Putamen (tissue), 1 donor: ENCODE measurements at places on chromosomes 4 and X.

DNA sequence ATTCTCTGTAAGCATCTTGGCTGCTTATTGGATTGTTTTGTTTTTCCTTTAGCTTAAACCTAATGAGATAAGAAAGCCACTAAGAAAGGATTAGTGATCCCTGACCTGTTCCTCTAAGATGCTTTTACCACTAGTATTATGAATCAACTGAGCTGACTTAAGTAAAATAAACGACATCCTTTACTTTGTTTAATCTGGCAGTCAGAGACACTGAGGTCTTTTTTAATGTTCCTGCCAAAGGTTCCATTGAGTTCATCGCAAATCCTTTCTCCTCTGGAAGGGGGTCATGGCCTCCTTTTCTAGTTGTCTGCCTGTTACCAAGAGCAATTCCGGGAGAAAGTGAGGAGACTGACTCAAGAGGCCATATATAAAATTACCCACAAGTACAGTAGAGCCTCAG is 1038.3 kb upstream of the SLIT2 start:
- no peak for DNase-seq

DNA sequence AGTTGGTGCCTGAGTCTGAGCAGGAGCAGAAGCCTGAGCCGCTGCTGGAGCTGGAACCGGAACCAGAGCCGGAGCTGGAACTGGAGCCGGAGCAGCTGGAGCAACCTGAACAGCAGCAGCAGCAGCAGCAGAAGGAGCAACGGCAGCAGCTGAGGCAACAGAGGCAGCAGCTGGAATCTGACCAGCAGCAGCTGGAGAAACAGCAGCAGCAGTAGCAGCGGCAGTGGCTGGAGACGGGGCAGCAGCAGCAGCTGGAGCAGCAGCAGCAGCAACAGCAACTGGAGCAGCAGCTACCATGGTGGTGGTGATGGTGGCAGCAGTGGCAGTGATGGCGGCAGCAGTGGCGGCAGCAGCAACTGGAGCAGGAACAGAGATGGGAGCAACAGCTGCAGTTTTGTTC is 61.5 kb downstream of the AMOT start:
- DNase-seq, result no peak

GRCh38 chr4:164212134-164212533 is 541.8 kb upstream of the SMIM31 start:
- no peak for DNase-seq

GRCh38 chrX:153903991-153904957 is at the start of gene AVPR2:
Gene AVPR2 (plus strand): TSS chrX:153904673. CDS start chrX:153905146, 473 bp downstream.
- DNase-seq, result no peak

DNA sequence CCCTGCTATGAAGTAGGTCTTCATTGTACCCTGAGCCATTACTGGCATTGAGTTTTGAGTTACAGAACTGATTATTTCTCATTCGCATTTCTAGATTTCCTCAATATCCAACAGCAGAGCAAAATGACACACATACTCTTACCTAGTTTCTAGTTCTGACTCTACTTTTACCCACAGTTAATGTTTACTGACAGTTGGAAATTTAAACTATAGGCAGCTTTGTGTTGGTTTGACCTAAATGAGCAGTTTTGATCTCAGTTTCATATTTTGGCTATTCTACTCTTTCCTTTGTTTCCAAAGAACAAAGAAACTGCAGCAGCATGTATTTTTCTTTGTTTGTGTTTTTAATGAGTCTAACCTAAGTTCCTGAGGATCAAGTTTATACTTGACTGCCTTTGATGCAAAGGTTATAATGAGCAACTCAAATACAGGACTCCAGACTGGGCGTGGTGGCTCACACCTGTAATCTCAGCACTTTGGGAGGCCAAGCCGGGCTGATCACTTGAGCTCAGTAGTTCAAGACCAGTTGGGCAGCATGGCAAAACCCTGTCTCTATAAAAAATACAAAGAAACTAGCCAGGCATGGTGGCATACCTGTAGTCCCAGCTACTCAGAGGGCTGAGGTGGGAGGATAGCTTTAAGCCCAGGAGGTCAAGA is 30.4 kb downstream of the TXK start:
- DNase-seq, result no peak
